ENCODE measurements at places on chromosomes 3 and 15.
A peak's percentile ranks its signal among the peaks of the same experiment; 100 is the strongest.

GRCh38 chr3:98240131-98240530 lies 23.9 kb upstream of the OR5H6 start:
- DNase-seq = no peak

DNA sequence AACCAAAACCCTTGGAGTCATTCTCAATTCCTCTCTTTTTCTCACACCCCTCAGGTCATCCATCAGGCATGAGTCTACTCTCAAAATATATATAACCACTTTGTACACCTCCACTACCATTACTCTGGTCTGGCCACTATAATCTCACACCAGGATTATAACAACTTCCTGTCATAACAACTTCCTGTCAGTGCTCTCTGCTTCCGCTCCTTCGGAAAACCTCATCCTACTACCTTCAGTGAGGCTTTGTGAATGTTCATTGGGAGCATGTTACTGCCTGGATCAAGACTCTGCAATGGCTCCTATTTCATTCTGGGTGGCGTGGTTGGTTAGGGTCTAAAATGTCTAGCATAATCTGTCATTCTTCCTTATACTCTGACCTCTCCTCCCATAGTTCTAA lies 447.4 kb downstream of the MAGI1 start:
- no peak for DNase-seq

DNA sequence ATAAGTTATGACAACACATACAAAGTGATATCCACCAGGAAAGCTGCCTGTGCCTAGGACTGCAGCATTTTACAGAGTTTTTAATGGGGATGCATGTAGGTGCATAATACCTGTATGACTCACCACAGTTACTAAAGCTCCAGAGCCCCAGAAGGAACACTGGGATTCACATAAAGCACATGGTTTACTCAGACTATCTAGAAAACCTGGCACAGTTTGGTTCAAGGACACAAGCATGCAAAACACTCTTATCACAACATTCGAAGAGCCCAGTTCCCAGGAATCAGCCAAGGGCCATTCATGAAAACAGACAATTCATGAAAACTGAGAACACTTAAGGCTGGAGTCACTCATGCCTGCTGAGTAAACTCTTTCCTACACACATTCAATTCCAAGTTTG lies 261.0 kb downstream of the PYDC2 start:
- no peak for DNase-seq

DNA sequence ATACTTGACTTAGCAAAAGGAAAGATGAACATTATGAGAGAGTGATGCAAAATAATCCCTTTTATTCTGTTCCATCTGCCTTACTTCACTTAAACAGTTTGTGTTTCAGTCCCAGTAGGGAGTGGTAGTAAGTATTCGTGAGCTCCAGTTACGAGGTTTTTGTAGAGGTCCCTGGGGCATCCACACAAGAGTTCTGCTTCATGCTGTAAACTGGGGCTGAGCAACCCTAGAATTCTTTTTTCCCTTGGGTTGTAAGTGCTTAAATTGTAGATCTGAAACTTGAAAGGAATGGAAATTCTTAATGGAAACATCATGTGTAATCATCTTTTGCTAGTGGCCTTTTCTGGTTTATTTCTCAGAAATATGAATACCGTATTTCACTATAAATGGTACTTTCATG lies 79.5 kb downstream of the SEMA6D start:
- no peak for DNase-seq

- DNase-seq = peak; percentile 70
Observed at GRCh38 chr3:104596551-104596950, 770.2 kb upstream of the ALCAM start.

GRCh38 chr3:182592747-182593146 lies 200.6 kb upstream of the ATP11B start:
- peak; percentile 25 for DNase-seq

DNA sequence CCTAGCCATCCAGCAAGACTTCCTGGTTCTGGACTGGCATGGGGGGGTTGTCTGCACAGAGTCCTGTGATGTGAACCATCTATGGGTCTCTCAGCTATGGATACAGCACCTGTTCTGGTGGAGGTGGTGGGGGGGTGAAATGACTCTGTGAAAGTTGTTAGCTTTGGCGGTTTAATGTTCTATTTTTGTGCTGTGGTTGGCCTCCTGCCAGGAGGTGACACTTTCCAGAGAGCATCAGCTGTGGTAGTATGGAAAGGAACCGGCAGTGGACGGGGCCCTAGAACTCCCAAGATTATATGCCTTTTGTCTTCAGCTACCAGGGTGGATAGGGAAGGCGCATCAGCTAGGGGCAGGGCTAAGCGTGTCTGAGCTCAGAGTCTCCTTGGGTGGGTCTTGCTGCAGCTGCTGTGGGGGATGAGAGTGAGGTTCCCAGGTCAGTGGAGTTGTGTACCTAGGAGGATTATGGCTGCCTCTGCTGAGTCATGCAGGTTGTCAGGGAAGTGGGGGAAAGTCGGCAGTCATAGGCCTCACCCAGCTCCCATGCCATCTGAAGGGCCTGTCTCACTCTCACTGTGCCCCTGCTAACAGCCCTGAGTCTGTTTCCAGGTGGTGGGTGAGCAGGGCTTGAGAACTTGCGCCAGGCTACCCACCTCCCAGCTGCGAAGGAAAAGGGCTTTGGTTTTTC lies 7.1 kb upstream of the LARS2 start:
- peak; percentile 48 for DNase-seq

All from NCI-H2081 (cell line).